Ureter (tissue), 1 donor: ENCODE measurements at places on chromosomes 7 and 10. TPM values are rescaled to one million over a fixed set of nuclear protein-coding genes. Genes with fewer than 3 reads are reported as not detected.

DNA sequence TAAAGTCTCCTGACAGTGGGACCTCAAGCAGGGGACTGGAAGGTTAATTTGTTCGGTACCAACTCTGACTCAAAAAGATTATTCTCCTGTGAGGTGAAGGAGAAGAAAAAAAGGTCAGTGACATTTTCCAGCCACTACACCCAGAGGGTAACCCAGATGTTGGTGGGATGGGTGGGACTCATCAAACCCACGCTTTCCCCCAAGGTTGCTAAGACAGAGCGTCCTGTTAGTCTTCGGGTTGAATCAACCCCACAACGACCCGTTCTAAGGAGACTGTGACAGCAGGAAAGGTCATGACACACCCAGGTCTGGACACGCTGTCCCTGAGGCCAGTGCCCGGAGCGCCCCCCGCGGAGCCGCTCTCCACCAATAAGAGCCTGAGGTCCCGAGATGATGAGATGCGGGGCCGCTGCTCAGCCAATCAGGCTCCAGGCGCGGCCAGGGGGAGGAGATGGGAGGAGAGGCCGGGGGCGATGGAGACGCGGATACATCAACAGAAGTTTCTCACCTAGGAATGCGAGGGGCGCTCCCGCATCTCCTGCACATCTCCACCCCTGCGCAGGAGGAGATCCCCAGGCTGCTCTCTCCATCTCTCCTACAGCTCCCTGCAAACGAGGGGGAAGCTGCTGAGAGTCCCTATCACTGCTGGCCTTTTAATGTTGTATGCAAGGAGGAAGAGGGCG, at the start of gene WNT16:
Gene WNT16, plus strand, starts transcription at position 493 of the 683 bp plus-strand sequence. CDS start 293 bp downstream, outside the sequence.
- no peak for DNase-seq

GRCh38 chr10:98006266-98006665, 24.2 kb downstream of the CRTAC1 start:
- DNase-seq: no peak

DNA sequence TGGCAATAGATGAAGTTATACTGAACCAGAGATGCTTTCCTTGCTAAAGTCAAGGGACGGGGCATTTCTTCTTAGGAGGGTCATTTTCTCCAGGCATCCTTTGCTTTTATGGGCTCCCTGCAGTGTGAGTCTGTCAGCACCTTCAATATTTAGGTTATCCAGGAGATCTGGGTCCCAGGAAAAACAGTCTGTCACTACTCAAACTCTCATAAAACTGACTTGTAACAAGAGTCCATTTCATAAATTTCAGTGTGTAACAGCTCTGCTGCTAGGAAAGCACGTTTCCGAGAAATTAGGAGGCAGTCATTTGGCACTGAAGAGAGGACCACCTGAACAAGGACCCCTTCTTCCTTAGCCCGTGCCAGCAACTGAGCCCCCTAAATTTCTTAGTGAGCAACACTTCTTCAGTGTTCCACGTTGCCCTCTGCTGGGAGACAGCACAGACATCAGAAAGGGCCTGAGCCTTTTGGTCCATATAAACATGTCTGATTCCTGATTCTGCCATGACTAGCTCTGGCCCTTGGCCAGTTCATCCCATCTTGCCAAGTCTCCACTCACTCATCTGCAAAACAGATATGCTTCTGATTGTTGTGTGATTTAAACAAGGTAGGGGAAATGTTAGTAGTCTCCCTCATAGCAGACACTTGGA, 7.2 kb downstream of the GCC1 start:
- DNase-seq: no peak

- no peak for DNase-seq
Observed at GRCh38 chr10:23155169-23155568, 36.9 kb upstream of the PTF1A start.

FEZF1 gene
- total RNA-seq: not detected

TBX20 gene
- total RNA-seq: not detected

DNA sequence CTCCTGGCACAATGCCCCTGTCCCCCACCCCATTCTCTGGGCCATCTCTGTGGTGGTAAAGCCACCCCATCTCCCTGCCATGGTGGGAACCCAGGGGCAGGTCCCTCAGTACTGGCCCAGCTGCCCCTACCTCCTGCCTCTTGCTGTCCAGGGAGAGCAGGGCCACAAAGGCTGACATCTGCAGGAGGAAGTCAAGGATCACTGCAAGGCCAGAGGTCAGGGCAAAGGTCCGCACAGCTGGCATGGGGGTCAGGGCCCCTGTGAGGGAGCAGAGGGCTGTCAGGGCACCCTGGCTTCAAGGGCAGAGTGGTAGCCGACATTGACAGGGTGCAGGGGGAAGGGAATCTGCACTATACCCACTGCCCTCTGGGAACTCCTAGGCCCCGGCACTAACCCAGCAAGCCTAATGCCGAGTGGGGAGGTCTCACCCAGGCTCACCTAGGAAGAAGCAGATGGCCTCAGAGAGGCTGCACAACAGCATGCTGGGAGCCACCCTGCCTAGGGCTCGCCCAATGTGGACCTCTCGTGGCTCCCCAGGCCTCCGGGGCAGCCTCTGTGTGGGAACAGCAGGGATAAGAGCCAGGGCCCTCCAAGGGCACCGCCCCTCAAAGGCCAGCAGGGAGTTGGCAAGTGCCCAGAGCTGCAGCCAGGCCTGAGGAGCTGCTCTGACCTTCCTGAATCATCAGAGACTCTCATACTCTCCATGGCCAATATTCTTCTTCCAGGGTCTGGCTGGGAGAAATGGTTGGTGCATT, 7.7 kb downstream of the NPC1L1 start:
- no peak for DNase-seq

GGCT gene
- total RNA-seq: 38.7 TPM
